Cardiac fibroblast (primary cell): ENCODE measurements at places on chromosomes 2 and 18.

- DNase-seq, result no peak
Observed at GRCh38 chr2:117502121-117502520, 312.4 kb upstream of the DDX18 start.

- DNase-seq, result no peak
Observed at GRCh38 chr2:125312342-125312741, 1287.3 kb downstream of the CNTNAP5 start.

GRCh38 chr18:57584444-57584843 lies 2.1 kb downstream of the FECH start:
- DNase-seq, result no peak

GRCh38 chr18:73879766-73880165 lies 267.9 kb downstream of the FBXO15 start:
- peak; percentile 48 for DNase-seq

- DNase-seq, result peak; percentile 87
Observed at GRCh38 chr2:216643986-216644659, 10.9 kb downstream of the IGFBP2 start.

DNA sequence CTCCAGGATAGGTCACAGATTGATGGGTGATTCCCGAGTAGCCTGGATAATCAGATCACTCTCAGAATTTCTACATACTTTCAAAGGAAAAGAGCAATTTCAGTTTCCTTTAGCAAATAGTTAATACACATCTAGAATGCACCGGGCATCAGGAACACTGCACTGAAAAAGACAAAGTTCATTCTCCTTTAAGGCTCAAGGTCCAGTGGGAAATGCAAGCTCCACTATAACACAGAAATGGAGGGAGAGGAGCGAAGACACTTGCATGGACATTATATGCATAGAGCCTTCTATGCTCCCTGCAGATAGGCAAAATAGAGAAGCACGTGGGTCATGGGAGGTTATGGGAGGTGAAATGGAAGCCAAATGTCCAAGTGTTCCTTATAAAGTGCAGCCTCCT lies 49.1 kb downstream of the SLC9A4 start:
- no peak for DNase-seq

DNA sequence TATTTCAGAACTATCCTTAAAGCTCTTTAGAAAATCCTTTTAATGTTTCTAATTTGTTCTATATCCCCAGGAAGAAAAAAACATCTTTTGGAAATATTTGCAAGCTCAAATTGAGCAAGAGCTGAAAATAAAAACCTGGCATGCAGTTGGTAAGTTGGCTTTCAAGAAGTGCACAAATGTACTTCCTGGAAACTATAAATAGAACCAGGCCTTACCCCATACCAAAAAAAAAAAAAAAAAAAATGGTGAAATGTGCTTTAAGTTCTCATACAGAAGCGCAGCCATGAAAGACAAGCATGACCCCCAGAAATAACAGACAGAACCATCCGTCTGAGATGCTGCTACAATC lies 178.5 kb downstream of the HDAC4 start:
- DNase-seq, result peak; percentile 60

DNA sequence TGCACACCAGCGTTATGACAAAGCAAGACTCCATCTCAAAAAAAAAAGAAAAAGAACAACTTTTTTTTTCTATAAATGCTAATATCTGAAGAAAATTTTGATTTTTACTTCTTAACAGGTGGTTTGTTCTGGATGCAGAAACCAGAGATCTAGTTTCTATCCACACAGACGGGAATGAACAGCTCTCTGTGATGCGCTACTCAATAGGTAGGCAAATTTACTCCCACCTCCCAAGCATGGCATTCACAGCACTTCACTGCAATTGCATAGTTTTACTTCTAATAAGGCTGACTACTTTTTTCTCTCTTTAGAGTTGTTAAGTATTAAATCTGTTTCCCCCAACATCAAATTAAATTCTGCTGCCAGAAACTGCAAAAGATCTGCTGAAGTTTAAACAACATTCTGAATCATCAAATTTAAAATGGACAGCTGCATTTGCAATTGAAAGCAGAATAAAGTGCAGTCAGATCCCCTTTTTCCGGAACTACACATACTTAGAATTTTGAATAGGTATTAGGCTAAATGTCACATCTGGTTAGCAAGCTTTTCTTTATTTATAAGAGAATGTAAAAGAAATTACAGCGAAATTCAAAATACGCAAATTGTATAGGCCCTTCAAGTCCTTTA lies 45.1 kb downstream of the COX7A2L start:
- DNase-seq, result no peak

DNA sequence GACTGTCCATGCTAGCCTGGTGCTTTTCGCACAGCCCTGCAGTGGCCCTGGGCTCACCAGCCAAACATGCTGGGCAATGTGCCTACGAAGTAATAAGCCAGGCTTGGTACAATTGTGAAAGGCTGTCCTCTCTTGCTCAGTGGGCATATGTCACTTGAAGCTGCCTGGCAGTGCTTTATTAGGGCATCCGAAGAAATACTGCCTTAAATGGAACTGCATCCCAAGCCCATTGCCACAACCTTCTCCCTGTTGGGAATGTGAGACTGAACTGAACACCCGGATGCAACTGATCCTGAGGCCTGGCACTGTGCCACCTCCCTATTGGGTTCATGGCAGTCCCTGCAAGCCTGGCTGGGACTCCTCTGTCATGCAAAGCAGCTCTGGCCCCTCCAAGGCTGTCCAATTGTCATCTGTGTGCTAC lies 15.9 kb downstream of the CAPG start:
- DNase-seq, result no peak

GRCh38 chr2:174246944-174247381 lies 1.4 kb downstream of the OLA1 start:
- no peak for DNase-seq

DNA sequence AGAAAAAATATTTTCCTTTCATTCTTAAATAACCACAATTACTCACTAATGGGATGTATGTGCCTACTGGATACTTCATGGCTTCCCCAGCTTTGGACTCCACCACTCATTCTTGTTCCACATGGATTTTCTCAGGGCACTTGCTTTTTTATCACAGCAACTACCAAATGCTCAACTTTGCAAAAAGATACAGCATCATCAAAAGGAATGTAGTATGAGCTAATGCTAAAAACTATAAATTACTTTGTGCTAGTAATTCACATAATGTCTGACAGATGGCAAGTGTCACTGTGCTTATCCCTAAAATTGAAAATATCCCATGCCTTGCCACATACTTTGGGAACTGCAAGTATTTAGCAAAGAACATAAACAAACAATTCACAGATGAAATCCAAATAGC lies 130.4 kb upstream of the ZFP36L2 start:
- peak; percentile 34 for DNase-seq

DNA sequence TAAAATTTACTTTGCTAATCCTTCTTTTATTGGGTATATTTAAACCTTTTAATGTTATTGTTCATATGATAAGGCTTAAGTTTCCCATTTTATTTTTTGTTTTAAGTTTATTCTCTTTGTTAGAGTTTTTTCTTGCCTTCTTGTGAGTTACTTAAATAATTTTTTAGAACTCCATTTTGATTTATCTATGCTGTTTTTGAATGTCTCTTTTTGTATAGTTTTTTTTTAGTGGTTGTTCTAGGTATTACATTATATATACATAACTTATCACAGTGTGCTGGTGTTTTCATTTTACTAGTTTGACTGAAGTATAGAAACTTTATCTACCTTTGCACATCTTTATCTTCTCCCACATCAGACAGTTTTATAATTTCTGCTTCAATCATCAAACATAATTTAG lies 49.4 kb upstream of the TGFA start:
- no peak for DNase-seq
